DMS153 (cell line): ENCODE measurements at places on chromosomes 3 and 15.

- no peak for DNase-seq
Observed at GRCh38 chr15:89429023-89429422, 67.4 kb downstream of the RHCG start.

DNA sequence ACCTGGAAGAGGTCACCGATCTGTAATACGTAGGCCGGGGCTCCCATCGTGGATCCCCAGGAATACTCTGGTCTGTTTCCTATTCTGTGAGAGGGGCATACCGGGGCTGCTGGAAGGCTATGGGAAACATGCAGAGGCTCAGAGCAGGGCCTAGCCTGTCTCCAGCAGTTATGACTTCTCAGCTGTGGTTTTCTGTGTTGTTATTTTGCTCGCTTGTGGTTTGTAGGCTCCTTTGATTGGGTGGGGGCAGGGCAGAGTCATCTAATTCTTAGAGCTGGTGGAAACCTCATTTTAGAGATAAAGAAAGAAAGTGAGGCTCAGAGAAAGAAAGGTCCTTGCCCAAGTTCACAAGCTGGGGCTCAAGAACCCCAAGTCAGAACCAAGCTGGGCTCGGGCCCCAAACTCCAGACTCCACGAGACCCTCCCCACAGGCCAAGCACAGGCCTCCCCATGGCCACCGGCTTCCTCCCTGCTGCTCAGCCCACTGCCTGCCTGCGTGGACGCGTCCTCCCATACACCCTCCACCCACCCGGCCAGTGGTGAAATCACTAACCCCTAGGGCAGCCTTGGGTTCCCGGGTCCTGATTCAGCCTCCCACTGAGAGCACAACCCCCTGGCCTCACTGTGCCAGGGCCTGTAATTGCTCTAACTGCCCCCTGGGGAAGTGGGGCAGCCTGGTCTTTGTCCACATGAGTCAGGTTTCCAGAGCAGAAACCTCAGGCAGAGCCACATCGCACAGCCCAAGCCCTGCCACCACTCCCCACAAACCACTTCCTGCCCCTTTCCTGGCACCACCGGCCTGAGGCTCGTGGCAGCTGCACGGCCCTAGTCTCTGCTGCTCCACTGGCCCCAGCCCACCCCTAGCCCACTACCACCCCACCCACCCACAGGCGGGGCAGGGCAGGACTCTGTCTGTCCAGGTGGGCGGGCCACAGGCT is 270.8 kb downstream of the UACA start:
- DNase-seq, result peak; percentile 17

DNA sequence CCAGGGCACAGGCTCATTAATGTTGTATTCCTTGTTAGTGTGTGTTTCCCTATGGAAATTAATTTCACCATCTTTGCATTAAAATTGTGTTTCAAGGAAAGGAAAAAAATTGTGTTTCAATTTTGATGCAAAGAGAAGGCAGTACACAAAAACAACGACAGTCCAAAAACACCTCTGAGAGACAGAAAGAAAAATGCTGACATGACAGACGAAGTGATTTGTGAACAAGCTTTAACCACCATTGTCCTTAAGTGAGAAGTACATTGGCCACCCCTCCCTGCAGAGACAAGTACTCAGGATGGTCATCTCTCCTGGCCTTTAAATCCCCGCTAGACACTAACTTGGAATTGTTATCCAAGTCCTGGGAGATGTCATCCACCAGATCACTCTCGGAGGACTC is 50.2 kb upstream of the MTMR10 start:
- DNase-seq, result no peak

GRCh38 chr3:141204343-141204742 is 27.3 kb upstream of the PXYLP1 start:
- no peak for DNase-seq

DNA sequence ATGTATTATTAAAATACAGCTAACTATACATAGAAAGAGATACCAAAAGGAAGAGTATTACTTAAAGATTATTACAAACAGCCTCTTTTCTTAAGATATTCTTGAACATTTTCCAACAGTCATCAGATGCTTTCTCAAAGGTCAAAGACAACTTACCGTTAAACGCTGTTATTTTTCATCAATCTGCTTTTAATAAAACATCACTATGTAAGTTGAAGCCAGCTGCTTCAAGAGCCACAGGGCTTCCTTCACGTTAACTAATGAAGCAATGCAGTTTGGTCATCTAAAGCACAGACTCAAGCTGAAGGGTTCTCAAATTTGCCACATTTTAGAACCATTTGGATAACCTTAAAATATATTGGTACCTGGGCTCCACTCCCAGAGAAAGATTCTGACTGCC is 578.8 kb downstream of the ROBO2 start:
- DNase-seq, result no peak

GRCh38 chr3:135324301-135324700 is 529.2 kb downstream of the EPHB1 start:
- DNase-seq, result no peak

DNA sequence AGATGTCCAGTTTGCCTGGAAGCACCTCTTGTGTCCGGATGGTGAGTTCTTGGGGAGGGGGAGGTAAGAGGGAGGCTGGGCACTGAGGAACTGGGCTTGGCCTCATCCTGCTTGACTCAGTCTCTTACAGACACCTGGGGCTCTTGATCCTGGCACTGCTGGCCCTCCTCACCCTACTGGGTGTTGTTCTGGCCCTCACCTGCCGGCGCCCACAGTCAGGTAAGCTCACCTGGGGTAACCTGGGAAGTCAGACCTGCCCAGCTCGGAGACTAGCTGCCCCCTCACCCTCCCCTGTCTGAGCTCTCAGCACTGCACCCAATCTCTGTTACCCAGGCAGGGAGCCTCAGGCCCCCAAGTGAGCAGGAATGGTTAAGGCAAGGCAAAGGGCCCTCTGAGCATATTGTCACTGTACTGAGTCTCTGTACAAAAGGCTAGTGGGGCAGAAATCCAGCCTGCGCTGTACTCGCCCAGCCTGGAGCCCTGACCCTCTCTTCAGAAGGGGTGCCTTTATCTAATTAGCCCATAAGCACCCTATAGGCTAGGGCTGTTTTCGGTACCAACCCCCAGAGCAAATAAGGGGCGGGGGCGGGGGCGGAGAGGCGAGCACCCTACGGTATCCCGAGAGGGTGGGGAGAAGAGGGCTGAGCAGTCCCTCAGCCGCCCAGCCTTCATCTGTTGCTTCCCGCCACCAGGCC is 2.2 kb upstream of the IL17RC start:
- DNase-seq, result no peak

DNA sequence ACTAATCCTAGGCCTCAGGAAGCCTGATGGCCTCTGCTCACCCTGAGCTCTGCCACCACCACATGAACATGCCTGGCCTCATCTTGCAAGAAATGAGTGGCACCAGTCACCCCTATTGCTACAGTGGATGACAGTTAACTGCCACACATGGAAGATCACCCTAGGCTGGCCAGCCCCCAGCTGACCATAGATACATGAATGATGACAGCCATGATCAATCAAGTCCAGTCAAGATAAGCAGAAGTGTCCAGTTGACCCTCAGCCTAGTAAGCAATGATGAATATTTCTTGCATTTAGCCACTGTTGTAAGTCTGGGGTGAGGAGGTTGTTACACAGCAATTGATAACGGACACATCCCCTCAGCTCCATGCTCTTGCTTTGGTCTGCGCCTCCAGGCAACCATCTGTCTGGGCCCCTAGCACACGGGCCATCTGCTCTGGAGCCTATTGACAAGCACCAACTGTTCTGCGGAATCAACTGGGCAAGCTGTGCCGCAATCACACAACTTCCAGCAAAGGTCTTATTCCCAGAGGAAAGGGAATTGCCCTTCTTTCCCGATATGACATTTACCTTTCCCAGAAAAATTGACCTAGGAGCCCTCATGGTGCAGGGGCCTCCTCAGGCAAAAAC is 2.2 kb upstream of the LYZL4 start:
- no peak for DNase-seq

DNA sequence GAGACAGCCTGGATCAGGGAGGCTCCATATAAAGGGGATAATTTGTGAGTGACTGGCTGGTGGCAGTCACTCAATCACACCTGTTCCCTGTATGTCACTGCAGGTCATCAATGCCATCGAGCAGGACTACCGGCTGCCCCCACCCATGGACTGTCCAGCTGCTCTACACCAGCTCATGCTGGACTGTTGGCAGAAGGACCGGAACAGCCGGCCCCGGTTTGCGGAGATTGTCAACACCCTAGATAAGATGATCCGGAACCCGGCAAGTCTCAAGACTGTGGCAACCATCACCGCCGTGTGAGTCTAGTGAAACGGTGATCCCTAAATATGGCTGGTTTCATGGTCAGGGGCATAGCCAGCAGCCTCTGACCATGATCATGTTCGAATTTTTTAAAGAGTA is 453.2 kb downstream of the EPHB1 start:
- DNase-seq, result no peak

GRCh38 chr15:64808785-64809453 is 16.5 kb downstream of the PIF1 start:
- no peak for DNase-seq

DNA sequence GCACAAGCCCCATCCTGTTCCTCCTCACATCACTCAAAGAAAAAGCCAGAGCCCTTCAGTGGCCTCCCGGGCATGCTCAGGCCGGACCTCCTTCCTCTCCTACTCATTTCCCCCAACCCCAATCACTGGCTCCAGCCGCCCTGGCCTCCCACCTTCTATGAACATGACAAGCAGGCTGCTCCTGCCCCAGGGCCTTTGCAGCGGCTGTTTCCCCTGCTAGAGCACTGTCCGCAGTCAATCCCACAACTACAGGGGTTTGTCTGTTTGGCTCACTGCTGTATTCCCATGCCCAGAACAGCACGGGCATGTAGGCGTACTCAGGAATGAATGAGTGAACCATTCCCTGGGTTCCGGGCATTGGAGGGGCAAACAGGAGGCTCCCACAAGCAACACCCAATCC is 139.8 kb upstream of the PRR20G start:
- DNase-seq, result no peak
